ENCODE measurements at places on chromosomes 7 and 10.

- no peak for DNase-seq
These were observed 19.6 kb downstream of the GRID1 start for GRCh38 chr10:86346799-86347665.

GRCh38 chr10:89003344-89003743 lies 12.7 kb downstream of the FAS start:
- DNase-seq, result no peak

DNA sequence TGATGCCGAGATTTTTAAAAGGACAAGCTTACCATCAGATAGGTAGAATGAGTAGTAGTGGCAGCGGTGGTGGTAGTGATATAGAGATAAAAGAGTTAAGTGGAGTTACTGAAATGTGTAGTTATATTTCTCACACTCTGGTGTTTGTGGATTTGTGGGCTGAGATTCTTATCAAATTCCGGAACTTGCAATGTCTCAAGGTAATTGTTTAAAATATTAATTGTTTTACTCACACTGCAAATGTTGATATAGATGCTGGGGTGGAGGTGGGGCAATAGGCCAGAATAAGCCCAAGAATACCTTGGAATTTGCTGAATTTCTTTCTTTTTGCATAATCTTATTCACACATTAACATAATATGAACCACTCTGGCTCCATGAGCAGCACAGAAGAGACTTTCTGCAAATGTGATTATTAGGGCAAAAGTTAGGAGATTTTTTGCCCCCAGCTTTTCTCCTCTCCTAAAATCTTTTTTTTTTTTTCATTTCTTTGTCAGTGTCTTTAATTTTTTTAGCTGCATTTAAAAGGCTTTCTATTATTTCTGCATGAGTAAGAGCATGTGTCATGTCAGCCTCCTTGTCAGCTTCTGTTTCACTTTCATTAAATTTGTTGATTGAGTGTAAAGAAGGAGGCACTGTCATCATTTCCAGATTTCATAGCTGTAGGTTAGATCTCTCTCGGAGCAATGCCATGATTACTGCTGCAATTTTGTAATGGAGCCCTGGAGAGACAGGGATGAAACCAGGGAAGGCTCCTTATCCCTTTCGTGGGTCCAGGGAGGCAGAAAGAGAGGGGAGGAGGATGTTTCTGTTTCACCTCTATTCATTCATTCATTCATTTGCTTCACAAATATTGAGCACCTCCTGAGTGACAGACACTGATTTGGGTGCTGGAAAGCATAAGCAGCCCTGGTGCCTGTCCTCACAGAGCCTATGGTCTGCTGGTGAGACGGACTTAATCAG lies 13.1 kb upstream of the SGMS1 start:
- no peak for DNase-seq

- DNase-seq, result no peak
These were observed 655.0 kb upstream of the ADARB2 start for GRCh38 chr10:2392145-2392812.

GRCh38 chr7:154651501-154651900 lies 351.4 kb downstream of the PAXIP1 start:
- no peak for DNase-seq

- DNase-seq, result no peak
These were observed 109.6 kb downstream of the CPXM2 start for GRCh38 chr10:123781956-123782500.

DNA sequence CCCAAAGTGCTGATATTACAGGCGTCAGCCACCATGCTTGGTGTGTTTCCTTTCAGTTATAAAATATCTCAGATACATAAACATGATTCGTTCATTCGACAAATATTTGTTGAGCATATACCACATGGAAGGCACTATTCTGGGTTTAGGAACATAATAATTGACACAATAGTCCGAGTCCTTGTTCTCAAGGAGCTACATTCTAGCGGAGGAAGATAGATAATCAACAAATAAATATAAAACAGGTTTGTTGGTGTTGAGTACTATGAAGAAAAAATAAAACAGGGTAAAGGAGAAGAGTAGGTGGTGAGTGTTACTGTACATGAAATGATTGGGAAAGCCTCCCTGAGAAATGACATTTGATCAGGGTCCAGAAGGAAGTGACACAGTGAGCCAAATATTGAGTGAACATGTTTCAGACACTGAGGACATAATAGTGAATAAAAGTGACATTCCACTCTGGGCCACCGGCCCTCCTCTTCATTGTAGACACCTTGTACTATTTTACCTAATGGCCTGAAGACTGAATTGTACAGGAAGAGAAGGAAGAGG lies 6.9 kb upstream of the HILPDA start:
- no peak for DNase-seq

DNA sequence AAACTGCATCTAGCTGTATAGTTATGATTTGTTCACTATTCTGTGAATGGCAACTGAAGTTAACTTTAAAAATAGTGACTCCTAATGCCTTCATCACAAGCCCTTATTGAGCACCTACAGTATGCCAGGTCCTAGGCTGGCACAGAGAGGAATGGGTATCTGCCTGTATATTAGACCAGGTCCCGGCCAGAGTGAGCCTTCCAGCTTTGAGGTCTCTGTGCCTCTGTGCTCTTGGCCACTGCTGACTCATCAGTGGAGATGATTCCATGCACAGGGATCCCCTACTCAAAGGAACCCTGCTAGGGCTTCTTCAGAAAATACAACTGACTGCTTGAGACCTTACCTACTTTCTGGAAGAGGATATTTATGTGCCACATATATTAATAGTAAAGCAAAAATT lies 118.4 kb downstream of the GFRA1 start:
- DNase-seq, result no peak

DNA sequence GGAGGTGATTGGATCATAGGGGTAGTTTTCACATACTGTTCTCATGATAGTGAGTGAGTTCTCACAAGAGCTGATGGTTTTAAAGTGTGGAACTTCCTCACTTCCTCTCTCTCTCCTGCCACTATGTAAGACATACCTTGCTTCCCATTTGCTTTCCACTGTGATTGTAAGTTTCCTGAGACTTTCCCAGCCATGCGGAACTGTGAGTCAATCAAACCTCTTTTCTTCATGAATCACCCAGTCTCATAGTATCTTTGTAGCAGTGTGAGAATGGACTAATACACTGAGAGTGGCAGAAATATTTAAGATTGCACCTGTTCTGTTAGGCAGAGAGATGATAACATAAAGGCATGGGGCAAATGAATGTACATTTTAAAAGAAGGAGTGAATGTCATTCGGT lies 507.8 kb downstream of the SORCS3 start:
- no peak for DNase-seq

- no peak for DNase-seq
These were observed 87.3 kb downstream of the CCSER2 start for GRCh38 chr10:84415539-84416244.

GRCh38 chr10:128747582-128748346 lies 621.5 kb upstream of the MKI67 start:
- DNase-seq, result no peak

DNA sequence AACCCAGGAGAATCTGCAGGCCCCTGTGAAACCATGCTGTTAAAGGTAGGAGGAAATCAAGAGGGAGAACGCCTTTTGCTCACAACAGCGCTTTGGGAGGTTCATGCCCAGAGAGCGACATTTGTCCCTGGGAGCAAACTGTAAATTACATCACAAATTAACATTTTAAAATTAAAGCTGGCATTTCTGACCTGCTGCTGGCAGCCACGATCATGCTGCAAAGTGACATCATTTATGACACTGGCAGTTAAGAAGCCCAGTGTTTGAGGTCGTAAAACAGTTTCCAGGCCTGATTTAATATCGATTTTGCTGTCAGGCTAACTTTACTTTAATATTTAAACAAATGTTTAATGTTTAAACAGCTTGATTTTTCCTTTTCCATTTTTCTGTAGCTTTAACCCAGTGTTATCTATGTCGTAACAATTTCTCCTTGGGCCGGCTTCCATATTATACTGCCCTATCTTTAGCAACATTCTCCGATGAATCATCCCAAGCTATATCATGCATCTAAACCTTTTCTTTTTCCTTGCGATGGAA lies 86.5 kb upstream of the NPVF start:
- no peak for DNase-seq

DNA sequence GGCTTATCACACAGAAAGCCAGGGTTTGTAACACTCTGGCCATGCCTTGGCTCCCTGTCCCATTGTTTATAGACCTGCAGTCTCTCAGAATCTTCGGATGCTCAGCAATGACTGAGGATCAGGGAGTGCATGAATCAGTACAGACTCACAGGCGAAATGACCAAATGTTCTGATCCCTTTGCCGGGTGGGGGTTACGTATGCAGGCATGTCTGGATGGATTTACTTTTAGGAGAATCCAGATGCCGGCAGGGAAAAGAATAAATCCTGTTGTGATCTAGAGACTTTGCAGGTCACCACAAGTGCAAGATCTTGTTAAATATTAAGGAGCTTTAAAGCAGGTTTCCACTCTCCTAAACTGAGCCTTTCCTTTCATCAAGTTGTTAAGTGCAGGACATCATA lies 149.5 kb downstream of the SFMBT2 start:
- DNase-seq, result no peak

DNA sequence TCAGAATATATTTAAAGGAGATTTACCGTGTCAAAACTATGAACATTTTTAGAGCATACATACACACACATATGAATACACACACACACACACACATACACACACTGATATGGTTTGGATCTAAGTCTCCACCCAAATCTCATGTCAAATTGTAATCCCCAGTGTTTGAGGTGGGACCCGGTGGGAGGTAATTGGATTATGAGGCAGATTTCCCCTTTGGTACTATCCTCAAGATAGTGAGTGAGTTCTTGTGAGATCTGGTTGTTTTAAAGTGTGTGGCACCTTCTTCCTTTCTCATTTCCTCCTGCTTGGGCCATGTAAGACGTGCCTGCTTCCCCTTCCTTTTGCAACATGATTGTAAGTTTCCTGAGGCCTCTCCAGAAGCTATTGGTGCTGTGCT lies 515.0 kb upstream of the ZMIZ1 start:
- DNase-seq, result no peak

- no peak for DNase-seq
These were observed 691.6 kb upstream of the CELF2 start for GRCh38 chr10:10326116-10326515.

- DNase-seq, result no peak
These were observed 1156.3 kb downstream of the SORCS3 start for GRCh38 chr10:105797234-105797890.

DNA sequence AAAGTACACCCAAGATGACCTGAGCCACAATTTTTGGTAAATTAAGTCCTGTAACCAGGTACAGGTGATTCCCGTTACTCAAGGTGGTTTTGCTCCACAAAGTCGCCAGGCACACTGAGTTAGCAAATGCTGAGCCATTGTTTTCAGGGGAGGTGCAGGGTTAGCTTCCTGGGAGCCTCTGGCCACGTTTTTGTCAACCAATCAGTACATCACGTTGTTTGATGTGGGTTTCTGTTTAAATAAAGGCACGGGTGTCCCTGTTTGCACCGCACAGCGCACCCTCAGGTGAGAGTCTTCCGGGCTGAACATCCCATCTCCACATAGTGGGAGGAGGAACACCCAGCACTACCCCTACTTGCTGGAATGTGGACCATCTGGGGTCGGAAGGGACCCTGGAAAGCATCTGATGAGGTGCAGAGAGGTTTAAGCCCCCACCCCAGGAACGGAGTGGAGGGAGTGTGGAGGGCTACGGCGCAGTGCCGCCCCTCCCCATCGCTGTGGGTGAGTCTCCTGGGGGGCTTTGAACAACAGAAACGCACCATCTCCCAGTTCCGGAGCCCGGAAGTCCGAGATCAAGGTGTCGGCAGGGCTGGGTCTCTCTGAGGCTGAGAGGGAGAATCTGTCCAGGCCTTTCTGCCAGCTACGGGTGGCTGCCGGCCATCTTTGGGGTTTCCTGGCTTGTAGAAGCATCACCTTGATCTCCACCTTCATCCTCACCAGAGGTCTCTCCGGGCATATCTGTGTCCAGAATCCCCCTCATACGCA lies 42.5 kb downstream of the PRKAG2 start:
- DNase-seq, result no peak

GRCh38 chr10:85791818-85792532 lies 574.6 kb downstream of the GRID1 start:
- no peak for DNase-seq

DNA sequence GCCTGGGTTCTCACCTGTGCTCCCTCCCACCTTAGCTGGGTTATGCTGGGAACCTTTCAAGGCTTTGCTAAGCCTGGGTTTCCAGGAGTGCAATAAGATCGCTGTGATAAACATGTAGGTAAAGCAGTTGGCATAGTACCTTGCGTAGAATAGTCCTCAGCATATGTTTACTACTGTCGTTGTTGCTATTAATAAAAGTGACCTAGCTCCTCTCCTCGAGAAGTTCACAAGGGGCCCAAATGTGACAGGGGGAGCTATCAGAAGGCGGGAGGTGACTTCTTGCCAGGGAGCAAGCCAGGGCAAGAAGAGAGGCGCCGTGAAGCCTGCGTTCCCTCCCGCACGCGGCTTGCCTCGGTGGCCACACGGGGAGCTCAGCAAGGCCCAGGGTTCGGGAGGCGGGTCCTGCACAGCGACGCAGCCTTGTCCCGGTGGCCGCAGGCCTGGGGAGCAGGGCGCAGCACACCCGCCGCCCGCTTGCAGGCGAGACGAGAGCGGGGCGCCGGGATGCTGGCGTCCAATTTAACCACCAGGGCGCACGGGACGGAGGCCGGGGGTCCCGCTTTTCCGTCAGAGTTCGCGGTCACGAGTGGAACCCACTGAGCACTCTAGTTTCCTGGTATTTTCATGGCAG lies 106.2 kb downstream of the SNX10 start:
- DNase-seq, result no peak

- no peak for DNase-seq
These were observed 165.9 kb downstream of the PLXNA4 start for GRCh38 chr7:132410385-132410784.

DNA sequence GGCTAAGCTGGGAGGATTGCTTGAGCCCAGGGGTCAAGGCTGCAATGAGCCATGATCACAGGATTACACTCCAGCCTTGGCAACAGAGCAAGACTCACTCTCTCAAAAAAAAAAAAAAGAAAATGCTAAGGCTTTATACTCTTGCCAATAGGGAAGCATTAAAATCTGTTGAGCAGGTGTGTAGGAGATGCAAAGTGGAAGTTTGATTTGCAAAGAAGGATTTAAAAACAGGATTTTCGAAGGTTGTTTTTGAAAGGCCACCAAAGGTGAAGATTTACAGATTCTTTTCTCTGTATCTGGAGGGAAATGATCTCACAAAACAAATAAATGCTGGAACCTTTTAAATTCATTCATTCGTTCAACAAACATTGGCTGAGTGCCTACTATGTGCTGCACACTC lies 8.6 kb upstream of the PDE1C start:
- no peak for DNase-seq

- DNase-seq, result no peak
These were observed 262.0 kb upstream of the YAE1 start for GRCh38 chr7:39304178-39304577.
